Stomach (tissue), 19 donors: ENCODE measurements at places on chromosomes 7 and 10. TPM values are rescaled to one million over a fixed set of nuclear protein-coding genes. Genes with fewer than 3 reads are reported as not detected.
A peak's percentile ranks its signal among the peaks of the same experiment; 100 is the strongest.

- DNase-seq = no peak
Measured at GRCh38 chr10:30752481-30752881, 122.9 kb upstream of the LYZL2 start.

CNNM1 gene
- 0.87 TPM for total RNA-seq

DNA sequence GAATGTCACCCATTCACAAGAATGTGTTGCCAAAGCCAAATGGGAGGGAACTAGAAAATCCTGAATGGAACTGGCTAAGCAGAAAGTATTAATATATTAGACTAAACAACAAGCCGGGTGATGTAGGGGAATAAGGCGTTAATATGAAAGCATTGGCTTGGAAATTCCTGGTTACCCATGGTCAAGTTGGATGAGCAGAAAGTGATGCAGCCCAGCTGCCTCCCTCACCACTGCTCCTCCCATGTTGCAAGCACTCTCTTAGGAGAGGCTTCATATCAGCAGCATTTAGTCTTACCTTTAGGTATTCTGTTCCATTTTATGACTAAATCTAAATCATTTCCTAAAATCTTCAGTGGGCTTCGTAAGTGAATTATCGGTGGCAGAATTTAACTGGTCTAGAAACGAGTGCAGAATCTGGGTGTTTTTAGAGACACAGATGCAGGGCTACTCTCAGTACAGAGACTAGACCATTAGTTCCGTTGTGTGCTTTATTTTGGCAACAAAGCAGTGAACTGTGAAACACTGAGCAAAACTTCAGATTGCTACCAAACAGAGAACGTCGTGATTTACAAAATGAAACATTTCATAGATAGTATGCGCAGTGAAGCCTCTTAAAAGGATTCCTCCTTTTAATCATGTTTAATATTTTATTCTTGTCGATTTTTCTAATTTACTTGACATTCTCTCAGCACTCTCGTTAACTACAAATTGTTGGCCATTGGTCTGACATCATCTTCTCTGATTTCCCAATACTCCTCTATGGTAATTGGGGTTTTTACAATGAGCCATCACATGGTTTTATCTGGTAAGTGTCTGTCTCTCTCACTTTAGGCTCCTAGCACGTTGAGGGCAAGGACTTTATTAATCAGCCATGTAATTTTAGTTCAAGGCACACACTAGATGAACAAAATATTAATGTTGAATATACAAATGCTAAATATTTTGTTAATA is 22.0 kb upstream of the HGF start:
- no peak for DNase-seq

PAPSS2 gene
- total RNA-seq = 1.3 TPM

DNA sequence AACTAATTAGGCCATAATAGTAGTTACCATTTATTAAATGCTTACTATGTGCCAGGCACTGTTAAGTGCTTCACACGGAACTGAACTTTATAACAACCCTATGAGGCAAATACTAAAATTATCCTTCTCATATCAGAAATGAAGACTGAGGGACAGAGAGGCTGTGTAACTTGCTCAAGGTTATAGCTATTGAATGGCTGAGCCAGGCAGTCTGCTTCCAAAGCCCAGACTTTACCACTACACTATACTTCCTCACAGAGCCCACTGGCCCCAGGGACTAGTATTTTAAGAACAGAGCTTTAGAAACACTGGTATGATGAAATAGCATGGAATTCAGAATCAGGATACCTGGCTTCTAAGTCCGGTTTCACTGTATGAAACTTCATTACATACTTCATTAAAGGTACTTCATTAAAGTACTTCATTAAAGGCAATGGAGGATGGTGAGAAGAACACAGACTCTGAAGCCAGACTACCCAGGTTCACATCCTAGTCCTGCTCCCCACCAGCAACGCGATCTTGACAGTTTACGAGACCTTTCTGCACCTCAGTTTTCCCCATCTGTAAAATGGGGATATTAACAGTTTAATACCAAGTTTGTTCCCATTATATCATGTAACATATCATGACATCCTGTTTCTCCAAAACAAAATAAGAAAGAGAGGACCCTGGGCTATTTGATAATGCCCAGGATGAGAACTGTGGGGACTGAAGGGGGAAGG is 19.6 kb downstream of the ANXA11 start:
- no peak for DNase-seq

DNA sequence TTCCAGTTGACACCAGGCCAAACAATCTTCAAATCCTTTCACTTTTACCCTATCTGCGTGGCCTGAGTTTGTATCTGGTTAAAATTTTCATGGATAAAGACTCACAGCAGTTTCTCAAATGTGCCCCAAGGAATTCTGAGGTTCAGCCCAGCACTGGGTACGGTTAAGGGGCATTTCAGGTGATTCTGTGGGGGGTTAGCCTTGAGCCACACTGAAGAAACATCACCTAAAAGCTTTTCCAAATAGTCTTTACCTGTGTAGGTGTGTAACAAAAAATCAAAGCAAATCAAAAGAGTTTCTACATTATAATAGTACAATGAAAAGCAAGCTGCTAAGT is 83.8 kb upstream of the DNAJC1 start:
- DNase-seq = no peak

OR2AE1 gene
- not detected for total RNA-seq

GRCh38 chr10:108620821-108621534 is 1302.3 kb downstream of the XPNPEP1 start:
- DNase-seq = no peak

PRKG1 gene
- 17.0 TPM for total RNA-seq

DNA sequence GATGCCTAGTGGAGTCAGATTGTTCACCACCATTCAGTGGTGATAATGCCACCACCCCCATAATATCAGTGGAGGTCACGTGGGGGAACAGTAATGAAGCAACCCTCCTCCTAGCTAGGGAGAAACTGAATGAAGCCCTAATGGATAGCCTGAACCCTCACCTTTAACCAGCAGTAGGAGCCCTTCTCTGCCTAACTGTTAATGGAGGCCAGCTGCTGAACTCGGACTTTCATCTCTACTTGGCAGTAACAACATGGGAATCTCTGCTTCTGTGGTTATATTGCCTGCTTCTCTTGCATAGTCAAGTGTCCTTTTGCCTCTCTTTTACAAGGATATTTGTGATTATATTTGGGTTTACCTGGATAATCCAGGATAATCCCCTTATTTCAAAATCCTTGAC is 1097.9 kb downstream of the REEP3 start:
- no peak for DNase-seq

GRCh38 chr7:49333180-49333881 is 409.0 kb downstream of the CDC14C start:
- DNase-seq = no peak

- DNase-seq = no peak
Measured at GRCh38 chr10:103635580-103635979, 142.1 kb downstream of the NEURL1 start.

DNA sequence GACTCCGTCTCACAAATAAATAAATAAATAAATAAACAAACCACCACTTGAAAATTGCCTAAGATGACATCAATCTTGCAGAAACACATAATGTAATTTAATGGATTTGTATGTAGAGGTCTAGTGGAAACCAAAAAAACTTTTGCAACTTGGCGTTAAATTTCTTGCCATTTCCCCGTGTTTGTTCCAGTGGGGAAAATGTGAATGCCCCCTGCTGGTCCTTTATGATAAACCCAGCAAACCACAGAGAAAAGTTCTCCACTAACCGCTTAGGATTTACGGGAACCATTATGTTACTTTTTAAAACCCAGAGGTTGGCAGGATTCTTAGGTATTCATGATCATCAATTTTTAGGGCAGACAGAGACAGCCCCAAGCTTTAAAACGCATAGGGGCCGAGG is 32.5 kb downstream of the LAMB4 start:
- no peak for DNase-seq

- DNase-seq = no peak
Measured at GRCh38 chr10:65566906-65567305, 1358.9 kb upstream of the LRRTM3 start.

OTUD1 gene
- 36.9 TPM for total RNA-seq

DNA sequence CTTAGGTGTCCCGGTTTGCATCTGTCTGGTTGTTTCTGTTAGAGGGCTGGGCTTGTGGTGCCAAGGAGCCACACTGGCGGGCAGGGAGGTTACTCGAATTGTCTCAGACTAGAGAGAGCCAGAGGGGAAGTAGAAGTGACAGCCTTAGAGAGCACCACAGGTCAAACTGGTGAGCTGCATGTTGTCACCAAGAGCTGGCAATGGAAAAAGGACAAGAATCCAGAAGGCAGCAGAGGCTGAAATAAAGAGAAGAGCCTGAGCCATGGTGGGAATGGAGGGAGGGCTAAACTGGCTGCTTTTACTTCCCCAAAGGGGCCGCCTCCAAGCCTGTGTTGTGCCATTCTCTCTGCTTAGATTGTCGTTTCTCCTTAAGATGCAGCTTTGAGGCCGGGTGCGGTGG is 31.1 kb upstream of the RHBDD2 start:
- no peak for DNase-seq

IFIT2 gene
- 0.58 TPM for total RNA-seq

DNA sequence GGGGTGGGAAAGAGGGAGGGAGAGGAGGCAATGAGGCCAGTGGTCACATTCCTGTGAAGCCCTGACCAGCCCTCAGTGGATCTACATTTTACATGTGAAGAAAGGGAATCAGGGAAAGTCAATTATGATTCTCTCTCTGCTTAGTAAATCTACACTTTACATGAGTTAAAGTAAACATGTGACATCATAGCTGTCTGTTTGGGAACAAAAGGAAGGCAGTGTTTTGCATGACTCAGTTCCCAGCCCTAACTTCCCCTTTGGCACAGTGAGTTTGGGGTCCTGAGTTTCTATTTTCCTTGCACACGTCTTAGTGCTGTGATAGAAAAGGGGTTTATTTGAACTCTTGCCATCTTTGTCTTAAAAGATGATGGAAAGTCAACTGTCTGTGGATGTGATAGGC is 615.1 kb downstream of the SDK1 start:
- DNase-seq = no peak

MSS51 gene
- total RNA-seq = 6.1 TPM

UPK3B gene
- total RNA-seq = 12.2 TPM

DNA sequence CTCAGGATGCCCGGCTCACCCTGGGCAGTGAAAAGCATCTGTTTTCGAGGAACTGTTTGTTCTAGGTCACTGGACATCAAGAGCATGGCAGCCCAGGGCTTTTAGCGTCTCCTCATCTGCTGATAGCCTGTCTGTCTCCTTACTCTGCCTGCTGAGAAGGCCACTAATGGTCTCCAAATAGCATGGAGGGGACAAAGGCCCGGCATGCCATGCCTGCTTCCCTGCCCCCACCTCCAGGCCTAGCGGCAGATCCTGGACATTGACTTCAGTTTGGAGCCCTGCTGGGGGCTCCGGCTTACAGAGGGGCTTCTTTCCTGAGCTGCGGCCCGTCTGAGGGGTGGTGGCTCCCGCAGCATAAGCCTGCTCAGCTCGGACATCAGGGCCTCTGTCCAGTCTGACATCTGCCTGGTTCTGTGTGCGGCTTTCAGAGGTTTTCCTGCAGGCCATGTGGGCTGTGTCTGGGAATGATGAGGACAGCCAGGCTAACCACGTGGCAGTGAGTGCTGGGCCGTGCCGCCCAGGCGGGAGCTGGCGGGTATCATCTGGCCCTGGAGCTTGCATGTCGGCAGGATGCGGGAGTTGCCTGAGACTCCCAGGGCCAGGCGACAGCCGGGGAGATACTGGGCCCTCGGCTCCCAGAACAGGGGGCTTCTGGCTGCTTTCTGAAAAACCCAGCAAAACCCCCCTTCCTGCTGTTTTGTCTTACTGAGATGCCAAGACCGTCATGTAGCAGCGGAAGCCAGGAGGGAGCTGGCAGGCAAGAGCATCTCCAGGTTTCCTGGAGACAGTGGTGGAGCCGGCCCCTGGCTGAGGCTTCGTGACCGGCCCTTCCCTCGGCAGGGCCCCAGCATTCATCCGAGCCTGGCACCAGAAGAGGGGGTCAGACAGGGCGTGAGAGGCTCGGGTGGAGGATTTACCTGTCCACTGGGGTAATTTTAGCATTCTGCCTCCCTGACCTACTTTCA is 9.2 kb downstream of the PFKFB3 start:
- no peak for DNase-seq

GRCh38 chr10:133259602-133259989 is 17.1 kb downstream of the ADAM8 start:
- no peak for DNase-seq

GRCh38 chr7:40870108-40870507 is 735.3 kb downstream of the SUGCT start:
- no peak for DNase-seq

DNA sequence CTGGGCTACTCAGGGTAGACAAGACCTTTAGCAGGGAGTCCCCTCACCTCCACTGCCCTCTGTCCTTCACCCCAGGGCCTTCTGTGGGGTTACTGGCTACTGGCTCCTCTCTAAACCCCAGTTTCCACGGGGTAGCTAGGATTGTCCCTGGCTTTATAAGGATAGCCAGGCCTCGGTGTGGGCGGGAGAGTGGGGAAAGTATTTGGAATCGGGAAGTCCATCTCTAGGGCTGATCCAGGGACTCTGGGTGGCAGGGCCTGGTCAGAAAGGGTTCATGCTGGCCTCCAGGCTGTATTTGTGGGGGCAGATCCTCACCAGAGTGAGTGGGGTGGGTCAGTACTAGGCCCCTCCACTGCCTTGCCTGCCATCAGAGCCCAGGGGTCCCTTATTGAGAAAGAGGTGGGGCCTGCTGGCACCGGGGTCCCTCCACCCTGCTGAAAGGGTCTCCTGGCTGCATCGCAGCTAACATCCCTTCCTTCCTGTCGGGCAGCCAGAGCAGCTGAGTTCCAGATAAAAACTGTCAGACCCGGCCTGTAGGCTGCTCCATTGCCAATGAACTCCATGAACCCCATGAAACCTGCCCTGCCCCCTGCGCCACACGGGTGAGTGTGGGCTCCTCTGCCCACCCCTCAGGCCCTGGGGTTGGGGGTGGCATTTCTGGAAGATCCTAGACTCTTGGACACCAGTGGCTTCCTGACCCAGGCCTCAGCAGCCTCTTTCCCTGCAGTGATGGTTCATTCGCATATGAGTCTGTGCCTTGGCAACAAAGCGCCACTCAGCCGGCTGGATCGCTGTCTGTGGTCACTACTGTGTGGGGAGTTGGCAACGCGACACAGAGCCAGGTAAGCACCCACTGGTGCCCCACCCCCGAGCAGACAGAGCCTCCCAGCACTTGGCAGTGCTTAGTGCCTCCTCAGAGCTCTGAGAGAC is 7.3 kb downstream of the ZMIZ2 start:
- DNase-seq = peak; percentile 63

DNA sequence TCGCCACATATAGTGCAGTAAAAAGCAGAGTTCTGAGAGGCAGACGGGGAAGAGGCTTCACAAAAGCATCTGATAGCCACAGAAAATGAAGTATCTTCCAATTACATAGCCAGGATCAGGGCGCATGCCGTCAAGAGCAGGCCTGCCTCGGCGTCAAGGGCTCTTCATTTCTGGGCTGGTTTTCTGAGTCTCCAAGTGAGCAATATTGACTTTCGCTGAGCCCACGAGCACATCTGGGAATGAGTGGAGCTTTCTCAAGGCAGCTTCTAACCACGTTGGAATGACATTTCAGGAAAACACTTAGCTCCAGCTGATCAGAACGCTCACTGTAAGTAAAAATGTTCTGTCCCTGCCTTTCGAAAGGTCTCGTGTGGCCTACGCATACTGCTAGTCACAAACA is 51.9 kb downstream of the CLRN3 start:
- DNase-seq = no peak

DNA sequence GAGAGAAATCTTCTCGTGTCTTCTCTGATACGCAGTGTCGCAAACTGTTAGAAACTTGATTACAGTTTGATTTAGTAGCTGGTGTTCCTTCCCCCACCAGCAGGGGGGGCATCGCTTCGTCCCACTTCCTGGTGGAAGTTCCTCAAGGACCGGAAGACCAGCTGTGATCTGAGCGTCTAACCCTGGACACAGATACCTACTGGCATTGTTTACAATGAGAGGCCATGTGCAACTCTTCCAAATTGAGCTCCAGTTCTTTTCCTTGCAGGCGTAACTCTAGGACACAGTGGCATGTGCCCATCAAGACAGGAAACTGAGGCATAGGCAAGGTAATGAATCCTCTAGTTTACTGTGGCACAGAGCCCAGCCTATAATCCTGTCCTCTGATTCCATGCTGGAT is 219.0 kb downstream of the CCDC3 start:
- DNase-seq = peak; percentile 49
